ENCODE measurements at places on chromosomes 16 and 17.

GRCh38 chr16:19857593-19858339, 26.9 kb downstream of the GPRC5B start:
- H3K27ac ChIP-seq: peak overlapping the region; percentile 44
- no peak overlapping the region for H3K4me3 ChIP-seq
- no peaks in the 10 kb centered on the region for H3K27me3 ChIP-seq
- H3K36me3 ChIP-seq: no peaks in the 10 kb centered on the region
- H3K4me1 ChIP-seq: peaks cover 27% of the 10 kb centered on the region

DNA sequence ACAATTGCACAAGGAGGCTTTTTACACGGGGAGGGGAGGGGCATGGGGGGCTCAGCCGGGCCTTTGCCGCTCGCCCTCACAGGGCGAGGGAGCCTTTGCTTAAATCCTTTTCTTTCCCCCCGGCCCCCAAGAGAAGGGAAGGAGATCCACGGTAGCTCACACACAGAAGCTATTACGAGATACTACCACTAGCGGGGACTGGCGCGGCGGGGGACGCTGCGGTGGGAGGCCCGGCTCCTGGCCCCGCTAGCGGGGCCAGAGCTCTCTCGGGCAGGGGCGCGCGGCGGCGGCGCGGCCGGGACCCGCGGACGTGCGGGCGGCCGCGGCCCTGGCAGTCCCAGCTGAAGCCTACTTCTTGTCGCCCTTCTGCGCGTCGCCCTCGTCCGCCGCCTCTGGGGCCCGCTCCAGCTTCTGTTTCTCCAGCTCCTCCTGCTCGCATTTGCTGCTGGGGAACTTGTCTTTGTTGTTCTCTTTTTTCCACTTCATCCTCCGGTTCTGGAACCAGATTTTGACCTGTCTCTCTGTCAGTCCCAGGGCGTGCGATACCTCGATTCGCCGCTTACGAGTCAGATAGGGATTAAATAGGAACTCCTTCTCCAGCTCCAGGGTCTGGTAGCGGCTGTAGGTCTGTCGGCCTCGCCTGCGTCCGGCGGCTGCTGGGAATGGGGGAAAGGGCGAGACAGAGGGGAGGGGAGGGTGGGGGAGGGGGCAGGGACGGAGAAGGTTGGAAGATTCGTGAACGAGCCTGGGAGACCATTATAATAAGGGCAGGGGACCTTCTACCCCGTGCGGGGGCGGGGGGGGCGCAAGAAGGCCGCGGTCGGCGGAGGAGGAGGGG, 2.0 kb downstream of the HOXB8 start:
- H3K27ac ChIP-seq: no peak overlapping the region
- H3K36me3 ChIP-seq: no peaks in the 10 kb centered on the region
- H3K4me1 ChIP-seq: peaks cover 4% of the 10 kb centered on the region
- DNase-seq: no peak
- peak overlapping the region; percentile 29 for H3K4me3 ChIP-seq
- peaks cover 86% of the 10 kb centered on the region for H3K27me3 ChIP-seq

- H3K27me3 ChIP-seq: no peaks in the 10 kb centered on the region
- H3K4me1 ChIP-seq: no peaks in the 10 kb centered on the region
- no peak for DNase-seq
- H3K4me3 ChIP-seq: no peak overlapping the region
- no peaks in the 10 kb centered on the region for H3K36me3 ChIP-seq
- H3K27ac ChIP-seq: no peak overlapping the region
Observed at GRCh38 chr16:55264949-55265348, 59.1 kb upstream of the IRX6 start.

DNA sequence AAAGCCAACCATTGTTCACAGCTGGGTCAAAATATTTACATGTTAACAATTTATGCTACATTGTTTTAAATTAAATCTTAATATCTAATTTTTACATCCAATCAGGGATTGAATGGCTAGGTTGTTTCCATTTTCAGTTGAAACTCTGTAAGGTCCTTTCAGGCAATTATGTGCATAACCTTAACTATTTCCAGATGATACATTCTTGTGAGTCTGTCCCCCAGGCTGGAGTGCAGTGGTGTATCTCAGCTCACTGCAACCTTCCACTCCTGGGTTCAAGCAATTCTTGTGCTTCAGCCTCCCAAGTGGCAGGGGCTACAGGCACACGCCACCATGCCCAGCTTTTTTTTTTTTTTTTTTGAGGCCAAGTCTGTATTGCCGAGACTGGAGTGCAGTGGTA, 10.4 kb downstream of the CDC42EP4 start:
- peaks cover 39% of the 10 kb centered on the region for H3K4me1 ChIP-seq
- no peaks in the 10 kb centered on the region for H3K27me3 ChIP-seq
- no peaks in the 10 kb centered on the region for H3K36me3 ChIP-seq
- H3K27ac ChIP-seq: no peak overlapping the region

DNA sequence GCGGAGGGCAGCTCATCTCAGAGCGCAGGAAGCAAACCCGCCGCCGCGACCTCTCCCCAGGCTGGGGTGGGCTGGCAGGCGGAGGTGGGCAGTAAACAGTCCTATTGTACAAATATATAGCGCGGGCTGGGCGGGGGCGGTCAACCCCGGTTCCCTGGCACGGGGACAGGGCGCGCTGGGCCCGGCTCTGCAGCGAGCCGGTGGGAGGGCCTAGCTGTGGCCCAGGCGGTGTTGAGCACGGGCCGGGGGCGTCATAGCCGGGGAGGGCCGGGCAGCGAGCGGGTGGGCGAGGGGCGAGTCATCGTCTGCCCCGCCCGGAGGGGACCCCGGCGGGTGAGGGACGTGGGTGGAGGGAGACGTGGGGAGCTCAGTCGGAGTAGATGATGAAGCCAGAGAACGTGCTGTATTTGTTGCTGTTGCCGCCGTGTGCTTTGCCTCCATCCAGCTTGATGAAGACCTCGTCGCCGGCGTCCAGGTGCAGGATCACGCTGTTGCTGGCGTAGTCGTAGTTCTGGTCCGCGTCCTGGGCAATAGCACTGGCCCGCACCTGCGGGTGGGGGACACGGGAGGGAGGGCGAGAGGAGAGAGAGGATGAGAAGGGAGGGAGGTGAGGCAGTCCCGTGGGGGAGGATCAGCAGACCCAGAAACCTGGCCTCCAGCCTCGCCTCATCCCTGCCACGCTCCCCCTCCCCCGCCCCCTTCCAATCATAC, 8.1 kb downstream of the C1QL1 start:
- no peak overlapping the region for H3K27ac ChIP-seq
- H3K4me1 ChIP-seq: peaks cover 5% of the 10 kb centered on the region
- H3K27me3 ChIP-seq: peaks cover 4% of the 10 kb centered on the region
- no peak for DNase-seq
- no peaks in the 10 kb centered on the region for H3K36me3 ChIP-seq

GRCh38 chr16:86044241-86044671, 145.3 kb downstream of the IRF8 start:
- H3K4me3 ChIP-seq: no peak overlapping the region
- peaks cover 34% of the 10 kb centered on the region for H3K27me3 ChIP-seq
- no peaks in the 10 kb centered on the region for H3K4me1 ChIP-seq

DNA sequence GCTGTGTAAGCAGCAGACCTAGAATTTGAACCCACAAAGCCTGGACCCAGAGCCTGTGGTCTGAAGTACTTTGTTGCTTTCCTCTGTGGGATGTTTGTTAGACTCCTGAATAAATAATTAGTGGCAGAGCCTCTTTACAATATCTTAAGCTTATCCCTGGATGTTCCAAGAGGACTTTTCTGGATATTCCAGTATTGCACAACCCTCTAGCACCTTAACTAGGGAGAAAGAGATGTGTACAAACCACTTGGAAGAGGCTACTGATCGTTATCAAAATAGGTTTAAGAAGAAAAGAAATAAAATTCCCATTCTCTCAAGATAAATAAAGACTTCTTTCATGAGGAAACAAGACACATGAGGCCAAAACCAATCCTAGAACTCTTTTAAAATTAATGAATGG, 632.4 kb downstream of the CDH11 start:
- DNase-seq: peak; percentile 31
- H3K4me1 ChIP-seq: no peaks in the 10 kb centered on the region
- no peaks in the 10 kb centered on the region for H3K27me3 ChIP-seq
- no peak overlapping the region for H3K27ac ChIP-seq
- H3K36me3 ChIP-seq: no peaks in the 10 kb centered on the region

All from astrocyte (in vitro differentiated cells and primary cell).